ENCODE measurements at places on chromosomes 16 and 17.

GRCh38 chr17:64783556-64784352, 121.6 kb upstream of the SMURF2 start:
- DNase-seq, result no peak

- DNase-seq, result no peak
Measured at GRCh38 chr16:64900517-64900916, 221.3 kb downstream of the CDH11 start.

DNA sequence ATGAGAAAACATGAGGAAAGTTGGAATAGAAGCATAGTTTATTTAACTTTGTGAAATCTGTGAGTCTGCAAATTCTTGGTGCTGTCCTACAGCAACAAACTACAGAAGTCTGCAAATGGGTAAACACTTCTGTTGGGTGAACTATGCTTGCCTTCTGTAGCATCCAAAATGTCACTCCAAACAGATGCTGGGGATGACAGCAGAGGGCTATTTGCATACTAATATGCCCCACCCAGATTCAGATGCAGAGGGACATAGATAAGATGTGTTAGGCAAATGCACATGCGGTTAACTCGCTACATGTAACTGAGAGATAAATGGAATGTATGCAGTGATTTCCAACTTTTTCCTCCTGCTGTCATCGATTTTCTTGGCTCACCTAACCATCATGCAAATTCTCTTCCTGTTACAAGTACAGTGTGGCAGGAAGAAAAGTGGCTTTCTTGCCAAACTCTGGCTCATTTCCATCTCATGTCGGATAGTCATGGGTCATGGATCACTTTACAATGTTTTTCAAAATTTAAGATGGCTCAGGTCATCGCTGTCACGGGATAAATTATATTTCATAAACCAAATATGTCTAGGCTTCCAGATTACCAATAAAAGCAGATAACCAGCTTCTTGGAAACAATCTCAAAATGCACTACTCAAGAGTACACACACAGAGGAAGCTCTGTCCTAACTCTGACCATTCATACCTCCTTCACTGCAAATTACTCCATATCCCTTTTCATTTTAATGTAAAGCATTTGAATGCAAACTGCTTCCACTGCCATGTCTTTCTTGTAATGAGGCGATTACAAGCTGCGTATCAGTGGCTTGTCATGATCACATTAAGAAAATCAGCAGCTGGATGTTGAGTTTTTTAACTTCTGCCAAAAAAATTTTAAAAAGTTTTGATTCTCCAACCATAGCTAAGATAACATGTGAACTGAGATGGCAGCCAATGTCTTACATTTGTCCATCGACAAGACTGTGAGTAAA, 47.7 kb downstream of the ADAMTS18 start:
- DNase-seq, result no peak

- DNase-seq, result no peak
Measured at GRCh38 chr17:6712854-6713129, 377 bp downstream of the SLC13A5 start.

GRCh38 chr16:86987746-86988670, 329.2 kb downstream of the C16orf95 start:
- no peak for DNase-seq

- no peak for DNase-seq
Measured at GRCh38 chr16:83676086-83676485, 131.7 kb upstream of the HSBP1 start.

All from urothelium cell line (cell line).